ENCODE measurements at places on chromosomes 4 and X.

GRCh38 chr4:13704761-13705160 lies 77.2 kb upstream of the BOD1L1 start:
- DNase-seq = no peak

DNA sequence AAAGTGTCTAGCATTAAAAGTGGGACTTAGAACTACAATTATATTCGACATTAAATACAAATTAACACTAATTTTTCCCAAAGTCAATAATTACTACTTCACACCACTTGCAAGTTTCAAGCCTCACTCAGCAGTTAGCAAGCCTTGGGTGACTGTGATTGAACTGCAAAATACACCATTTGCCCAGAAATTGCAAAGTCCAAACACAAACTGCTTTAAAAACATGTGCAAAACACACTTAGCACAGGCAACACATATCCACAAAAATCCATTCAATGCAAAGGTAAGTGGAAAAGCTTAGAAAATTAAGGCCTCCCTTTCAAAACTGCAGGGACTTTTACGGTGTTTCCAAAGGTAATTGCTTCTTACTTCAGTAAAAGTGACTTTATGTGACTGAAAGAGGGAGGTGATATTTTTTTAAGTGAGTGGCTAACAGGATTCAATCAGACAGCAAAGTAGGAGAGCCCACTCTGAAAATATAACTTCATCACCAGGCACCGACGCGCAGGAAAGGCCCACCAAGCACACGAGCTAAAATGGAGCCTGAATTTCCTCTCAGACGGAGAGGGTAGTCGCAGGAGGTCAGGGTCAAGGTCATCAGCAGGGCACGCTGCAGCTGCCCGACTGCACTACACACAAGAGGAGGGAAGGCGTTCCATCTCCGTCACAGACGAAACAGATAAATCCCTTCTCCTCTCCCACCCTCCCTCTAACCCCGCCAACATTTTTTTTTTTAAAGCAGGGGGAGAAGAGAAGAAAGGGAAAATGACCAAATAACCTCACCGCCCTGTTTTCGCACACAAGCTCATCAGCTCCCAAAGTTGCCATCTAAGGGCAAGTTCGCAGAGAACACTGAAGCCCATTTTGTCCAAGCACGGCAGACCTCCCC lies 3.1 kb downstream of the ZNF827 start:
- no peak for DNase-seq

GRCh38 chr4:113635739-113636437 lies 125.7 kb downstream of the CAMK2D start:
- no peak for DNase-seq

GRCh38 chr4:182145334-182145905 lies 97.8 kb upstream of the TENM3 start:
- DNase-seq = no peak

DNA sequence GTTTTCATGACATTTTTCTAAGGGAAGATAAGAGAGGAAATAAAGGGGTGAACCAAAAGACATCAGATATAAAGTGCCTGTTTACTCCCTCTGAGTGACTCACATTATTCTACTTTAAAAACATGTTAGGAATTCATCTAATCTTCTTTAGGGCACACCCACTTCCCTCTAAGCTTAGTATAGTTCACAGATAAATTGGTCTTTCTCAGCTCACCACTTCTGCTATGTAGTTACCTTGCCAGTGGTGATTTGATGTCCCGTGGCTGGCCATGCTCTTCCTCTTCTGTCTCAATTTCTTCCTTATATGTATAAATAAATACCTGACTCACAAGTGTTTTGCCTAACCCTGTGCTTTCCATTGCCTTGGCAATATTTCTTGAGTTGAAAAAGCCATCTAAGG lies 96.8 kb downstream of the PDLIM5 start:
- DNase-seq = no peak

DNA sequence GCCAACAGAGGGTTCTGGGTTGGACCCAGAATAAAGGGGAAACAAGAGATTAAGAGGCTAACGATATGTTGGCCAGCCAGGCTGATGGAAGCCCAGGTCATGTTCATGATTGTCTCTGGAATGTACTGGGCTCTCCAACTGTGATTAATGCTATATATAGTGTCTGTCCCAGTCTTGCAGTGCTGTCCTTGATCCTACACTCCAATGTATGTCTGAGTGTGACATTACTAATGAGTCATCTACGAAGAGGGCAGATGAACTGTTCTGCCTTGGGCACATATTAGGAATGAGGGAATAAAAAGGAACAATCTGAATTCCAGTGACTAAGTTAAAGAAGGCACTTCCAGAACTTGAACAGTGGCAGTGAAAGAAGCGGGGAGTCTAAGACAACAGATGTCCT lies 142.1 kb downstream of the PDGFRA start:
- no peak for DNase-seq

- DNase-seq = no peak
Measured at GRCh38 chr4:107069049-107069448, 32.9 kb upstream of the DKK2 start.

GRCh38 chr4:78137532-78137931 lies 80.4 kb downstream of the FRAS1 start:
- no peak for DNase-seq

GRCh38 chrX:103687696-103688201 lies 1.2 kb upstream of the MORF4L2 start:
- DNase-seq = peak; percentile 24

DNA sequence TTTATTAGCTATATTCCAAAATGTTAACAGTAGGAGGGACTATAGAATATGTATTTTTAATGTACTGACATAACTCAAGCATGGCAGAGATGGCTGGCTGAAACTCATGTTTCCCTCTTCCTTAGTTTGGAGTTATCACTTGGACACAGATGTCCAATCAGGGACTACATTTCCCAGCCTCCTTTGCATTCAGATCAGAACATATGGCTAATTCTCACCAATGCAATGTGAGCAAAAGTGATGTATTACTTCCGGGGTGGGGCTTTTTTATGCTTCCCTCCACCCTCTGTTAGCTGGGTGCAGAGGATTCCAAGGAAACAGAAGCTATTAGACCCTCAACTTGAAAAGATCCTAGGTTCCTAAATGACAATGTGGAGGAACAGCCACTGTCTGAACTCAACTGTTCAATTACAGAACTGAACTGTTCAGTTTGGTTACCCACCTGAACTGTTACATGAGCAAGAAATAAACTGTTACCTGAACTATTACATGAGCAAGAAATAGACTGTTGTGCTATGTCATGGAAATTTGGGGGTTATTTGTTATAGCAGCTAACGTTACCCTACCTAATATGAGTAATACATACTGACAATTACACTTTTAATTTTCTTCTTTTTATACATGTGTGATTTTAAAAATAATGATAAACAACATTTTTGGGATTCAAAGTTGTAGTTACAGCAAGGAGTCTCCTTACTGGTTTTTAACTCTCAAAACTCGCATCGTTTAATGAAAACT lies 29.6 kb upstream of the ERVMER34-1 start:
- no peak for DNase-seq

- DNase-seq = no peak
Measured at GRCh38 chr4:112951362-112952312, 97.8 kb upstream of the ANK2 start.

GRCh38 chr4:118810991-118811764 lies 24.7 kb downstream of the SEC24D start:
- no peak for DNase-seq

GRCh38 chrX:37437160-37437559 lies 88.0 kb downstream of the PRRG1 start:
- DNase-seq = no peak

DNA sequence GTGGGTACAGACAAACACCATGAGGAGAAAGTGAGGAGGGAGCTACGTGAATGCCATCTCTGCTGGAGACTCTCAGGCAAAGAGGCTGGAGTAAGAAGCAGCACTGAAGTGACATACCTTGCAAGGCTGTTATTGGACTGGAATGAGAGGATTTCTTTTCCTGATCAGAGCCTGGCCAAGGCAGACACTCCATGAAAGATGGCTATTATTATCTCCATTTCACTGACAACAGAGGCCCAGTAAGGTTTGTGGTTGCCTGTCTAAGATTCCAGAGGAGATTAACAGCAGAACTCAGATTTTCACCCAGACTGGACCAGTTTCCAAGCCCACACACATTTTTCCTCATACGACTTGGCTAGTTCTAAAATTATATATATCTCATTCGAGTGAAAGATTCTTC lies 162.0 kb upstream of the EOLA2 start:
- no peak for DNase-seq

DNA sequence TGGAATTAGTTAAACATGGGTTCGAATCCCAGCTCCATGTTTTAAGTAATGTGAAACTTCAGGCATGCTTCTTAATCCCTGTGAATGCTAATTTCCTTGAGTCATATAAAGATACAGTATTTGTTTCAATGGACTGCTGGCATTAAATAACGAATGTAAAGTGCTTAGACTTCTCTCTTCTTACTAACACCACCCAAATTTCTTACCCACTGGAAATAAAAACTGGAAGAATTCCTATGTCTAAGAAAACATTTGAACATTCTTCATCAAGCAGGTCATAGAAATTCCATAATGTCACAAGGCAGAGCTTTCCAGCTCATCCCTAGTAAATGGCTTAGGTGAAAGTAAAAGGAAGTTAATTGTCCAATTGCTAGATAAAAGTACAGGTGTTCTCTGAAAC lies 172.5 kb downstream of the ANK2 start:
- DNase-seq = no peak

- peak; percentile 33 for DNase-seq
Measured at GRCh38 chr4:40553995-40554394, 75.7 kb downstream of the RBM47 start.

- DNase-seq = peak; percentile 39
Measured at GRCh38 chr4:140243278-140243753, 89.3 kb upstream of the MAML3 start.

GRCh38 chr4:41207291-41207831 lies 7.0 kb downstream of the APBB2 start:
- DNase-seq = no peak

GRCh38 chr4:105634402-105635080 lies 73.9 kb downstream of the INTS12 start:
- DNase-seq = no peak

DNA sequence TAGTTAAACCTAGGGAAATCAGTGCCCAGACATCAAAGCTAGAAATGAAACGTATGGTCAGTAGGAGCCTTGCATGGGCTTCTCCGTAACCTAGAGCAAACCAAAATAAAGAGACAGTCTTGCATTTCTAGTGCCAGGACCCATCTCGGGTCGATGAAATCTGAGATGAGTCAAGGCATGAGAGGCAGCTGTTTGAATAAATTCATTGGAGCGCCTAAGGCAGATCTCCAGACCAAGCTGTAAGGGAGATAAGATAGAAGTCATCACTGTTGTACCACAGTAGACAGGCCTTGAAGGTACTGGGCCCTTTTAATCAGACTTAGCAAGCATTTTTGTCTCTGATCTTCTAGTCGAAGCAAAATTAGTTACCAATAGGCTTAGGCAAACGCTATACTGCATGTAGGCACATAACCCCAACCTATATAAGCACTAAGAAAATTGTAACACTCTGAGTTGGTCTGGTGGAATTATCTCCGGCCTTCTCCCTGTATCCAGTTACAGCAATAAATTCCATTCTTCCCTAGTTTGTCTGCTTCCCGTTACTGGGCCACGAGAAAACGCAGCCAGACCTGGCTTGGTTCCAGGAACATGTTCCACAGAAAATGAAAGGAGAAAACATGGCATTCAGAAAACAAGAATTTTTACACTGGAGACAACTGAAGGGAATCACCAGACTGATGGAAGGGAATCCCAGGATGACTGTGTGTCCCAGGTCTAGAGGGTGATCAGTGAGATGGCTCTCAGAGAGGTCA lies 21.1 kb upstream of the PAPSS1 start:
- DNase-seq = no peak

GRCh38 chr4:82638479-82638878 lies 76.7 kb upstream of the TMEM150C start:
- no peak for DNase-seq

- DNase-seq = peak; percentile 48
Measured at GRCh38 chr4:158817562-158818296, 48.9 kb downstream of the FNIP2 start.

- DNase-seq = no peak
Measured at GRCh38 chrX:63283348-63283747, 67.8 kb downstream of the SPIN4 start.

DNA sequence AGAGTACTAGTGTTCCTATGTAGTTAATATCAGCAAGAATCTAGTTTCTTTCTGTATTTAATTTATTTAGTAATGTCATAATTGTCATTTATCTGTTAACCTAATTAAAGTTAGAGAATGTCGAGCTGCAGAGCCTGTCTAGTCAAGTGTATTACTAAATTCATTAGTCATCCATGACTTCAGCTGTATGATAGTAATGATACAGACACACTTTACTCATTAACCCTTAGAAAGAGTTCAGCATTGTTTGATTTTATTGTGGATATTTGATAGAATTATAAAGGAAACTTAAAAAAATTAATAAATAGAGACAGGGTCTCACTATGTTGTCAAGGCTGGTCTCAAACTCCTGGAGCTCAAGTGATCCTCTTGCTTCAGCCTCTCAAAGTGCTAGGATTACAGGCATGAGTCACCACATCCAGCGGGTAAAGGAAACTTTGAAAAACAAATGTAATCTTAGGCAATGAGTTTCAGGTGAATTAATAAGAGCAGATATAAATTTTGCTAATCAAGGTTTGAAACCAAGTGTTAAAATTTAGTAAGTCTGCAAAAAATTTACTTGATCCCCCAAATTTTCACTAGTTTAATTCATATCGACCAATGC lies 110.6 kb downstream of the ANK2 start:
- DNase-seq = no peak

DNA sequence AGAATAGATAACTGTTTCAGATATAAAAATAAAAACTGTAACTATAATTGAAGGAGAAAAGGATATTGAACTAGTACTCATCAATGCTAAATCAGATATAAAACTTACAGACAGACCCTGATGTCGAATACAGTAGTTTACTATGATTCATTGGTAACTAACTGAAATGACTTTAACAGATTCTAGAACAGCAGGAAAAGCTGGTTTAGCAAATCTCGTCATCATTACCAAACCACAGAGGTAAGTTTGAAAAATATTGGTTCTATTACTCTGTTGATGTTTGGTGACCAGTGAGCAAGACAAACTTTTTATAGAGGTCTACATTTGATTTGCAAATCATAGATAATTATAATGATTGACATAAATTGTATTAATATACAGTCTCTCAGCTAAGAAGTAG lies 551.4 kb upstream of the ADGRL3 start:
- DNase-seq = no peak

Data from GF-D8 (cell line).